NCI-H2081 (cell line): ENCODE measurements at places on chromosomes 7 and 10.
A peak's percentile ranks its signal among the peaks of the same experiment; 100 is the strongest.

DNA sequence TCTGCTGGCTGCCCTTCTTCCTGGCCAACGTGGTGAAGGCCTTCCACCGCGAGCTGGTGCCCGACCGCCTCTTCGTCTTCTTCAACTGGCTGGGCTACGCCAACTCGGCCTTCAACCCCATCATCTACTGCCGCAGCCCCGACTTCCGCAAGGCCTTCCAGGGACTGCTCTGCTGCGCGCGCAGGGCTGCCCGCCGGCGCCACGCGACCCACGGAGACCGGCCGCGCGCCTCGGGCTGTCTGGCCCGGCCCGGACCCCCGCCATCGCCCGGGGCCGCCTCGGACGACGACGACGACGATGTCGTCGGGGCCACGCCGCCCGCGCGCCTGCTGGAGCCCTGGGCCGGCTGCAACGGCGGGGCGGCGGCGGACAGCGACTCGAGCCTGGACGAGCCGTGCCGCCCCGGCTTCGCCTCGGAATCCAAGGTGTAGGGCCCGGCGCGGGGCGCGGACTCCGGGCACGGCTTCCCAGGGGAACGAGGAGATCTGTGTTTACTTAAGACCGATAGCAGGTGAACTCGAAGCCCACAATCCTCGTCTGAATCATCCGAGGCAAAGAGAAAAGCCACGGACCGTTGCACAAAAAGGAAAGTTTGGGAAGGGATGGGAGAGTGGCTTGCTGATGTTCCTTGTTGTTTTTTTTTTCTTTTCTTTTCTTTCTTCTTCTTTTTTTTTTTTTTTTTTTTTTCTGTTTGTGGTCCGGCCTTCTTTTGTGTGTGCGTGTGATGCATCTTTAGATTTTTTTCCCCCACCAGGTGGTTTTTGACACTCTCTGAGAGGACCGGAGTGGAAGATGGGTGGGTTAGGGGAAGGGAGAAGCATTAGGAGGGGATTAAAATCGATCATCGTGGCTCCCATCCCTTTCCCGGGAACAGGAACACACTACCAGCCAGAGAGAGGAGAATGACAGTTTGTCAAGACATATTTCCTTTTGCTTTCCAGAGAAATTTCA is 1.7 kb downstream of the ADRB1 start:
- peak; percentile 30 for DNase-seq

DNA sequence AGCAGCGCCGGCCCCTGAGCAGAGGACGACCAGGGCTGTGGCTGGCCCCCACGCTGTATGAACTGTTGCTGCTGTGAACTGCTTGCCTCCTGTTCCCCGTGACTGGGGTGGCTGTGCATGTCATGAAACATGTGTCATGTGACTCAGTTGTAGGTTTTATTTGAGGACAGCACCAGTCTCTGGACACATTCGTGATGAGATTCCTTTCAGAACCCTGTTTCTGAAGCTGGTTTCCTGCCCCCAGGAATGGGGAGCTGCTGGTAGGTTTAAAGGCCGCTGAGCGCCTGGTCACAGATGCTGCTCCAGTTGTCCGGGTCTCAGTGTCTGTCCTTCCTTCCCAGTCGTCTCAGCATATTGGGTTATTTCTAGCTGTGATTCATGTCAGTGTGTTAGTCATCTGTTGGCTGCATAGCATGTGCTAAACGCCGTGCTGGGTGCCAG is 79.1 kb upstream of the PPIF start:
- DNase-seq = no peak

GRCh38 chr10:17426263-17426750 is 28.1 kb downstream of the ST8SIA6 start:
- no peak for DNase-seq

DNA sequence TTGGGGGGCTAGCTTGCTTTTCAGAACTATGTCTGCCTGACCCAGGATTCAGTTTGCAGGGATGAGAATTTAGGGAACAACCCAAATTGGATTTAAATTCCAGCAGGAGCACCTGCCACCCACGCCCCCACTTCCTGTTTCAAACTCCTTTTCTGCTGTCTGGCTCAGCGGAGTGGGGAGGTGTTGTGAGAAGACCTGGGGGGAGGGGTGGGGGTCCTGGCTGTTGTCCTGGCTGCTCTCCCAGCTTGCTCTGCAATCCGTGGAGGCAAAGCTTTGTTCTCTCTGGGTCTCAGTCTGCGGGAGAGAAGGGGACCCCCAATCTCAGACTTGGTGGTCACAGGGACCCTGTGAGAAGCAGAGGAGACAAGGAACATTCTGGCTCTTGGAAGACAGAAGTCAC is 799 bp downstream of the KCNK18 start:
- no peak for DNase-seq

DNA sequence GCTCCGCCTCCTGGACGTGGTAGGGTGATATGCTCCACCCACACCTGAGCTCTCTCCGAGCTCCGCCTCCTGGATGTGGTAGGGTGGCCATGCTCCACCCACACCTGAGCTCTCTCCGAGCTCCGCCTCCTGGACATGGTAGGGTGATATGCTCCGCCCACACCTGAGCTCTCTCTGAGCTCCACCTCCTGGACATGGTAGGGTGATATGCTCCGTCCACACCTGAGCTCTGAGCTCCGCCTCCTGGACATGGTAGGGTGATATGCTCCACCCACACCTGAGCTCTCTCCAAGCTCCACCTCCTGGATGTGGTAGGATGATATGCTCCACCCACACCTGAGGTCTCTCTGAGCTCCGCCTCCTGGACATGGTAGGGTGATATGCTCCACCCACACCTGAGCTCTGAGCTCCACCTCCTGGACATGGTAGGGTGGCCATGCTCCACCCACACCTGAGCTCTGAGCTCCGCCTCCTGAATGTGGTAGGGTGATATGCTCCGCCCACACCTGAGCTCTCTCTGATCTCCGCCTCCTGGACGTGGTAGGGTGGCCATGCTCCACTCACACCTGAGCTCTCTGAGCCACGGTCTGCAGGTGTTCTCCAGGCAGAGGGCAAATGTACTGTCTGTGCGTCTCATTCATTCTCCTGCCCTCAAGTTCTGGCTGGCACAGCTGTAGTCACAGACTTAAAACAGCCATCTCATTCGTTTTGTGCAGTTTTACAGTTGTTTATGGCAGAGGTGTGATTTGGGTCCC is 252.4 kb downstream of the DIP2C start:
- no peak for DNase-seq

DNA sequence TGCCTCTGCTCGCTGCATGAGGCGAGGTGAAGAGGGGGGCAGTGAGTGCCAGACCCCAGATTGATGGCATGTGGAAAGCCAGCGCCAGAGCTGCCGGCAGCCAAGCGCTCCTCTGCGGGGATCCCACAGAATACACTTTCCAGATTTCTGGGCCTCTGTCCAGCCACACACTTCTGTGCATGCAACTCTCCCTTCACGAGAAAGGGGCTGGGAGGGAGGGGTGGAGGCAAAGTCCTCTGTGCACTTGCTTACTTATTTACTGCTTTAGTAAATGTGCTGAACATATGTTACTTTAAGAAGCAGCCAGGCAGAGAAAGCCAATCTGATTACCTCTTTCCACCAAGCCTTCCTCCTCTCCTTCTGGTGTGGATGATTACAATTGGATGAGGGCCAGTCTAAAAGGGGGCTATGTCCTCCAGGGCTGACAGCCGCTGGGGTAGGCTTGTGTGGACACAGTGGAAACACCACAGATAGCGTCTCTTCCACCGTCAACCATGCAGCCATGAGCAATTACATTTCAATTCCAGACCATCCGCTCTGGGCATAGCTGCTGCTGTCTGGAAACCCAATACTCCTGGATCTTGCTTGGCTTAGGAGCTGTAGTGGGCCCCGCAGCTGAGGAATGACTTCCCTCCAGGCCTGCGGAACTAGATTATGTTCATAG is 322.8 kb upstream of the ANKRD30A start:
- DNase-seq = no peak

GRCh38 chr10:52451817-52452216 is 137.7 kb downstream of the DKK1 start:
- DNase-seq = no peak

GRCh38 chr10:26697922-26698608 is 564 bp downstream of the PDSS1 start:
- peak; percentile 2 for DNase-seq
